Retinal pigment epithelial cell (primary cell): ENCODE measurements at places on chromosomes 12 and 14.

- no peak for DNase-seq
These were observed 24.7 kb upstream of the DYNC1H1 start for GRCh38 chr14:101939646-101940170.

GRCh38 chr12:98156697-98157096 lies 358.7 kb upstream of the TMPO start:
- no peak for DNase-seq

DNA sequence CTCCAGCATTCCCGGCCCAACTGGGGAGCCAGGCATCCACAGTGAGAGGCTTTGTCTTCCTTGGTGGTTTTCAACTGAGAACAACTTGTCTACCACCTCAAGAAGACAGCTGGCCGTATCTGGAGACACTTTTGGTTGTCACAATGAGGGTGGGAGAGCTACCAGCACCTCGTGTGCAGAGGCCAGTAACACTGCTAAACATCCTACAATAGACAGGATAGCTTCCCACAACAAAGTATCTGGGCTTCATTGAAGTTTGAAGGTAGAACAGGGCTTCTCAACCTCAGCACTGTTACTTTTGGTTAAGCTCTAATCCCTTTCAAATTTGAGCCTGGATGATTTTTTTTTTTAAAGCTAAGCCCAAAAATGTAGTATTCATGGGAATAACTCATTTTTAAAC lies 10.9 kb downstream of the SLC7A8 start:
- no peak for DNase-seq

GRCh38 chr14:103685276-103686211 lies 29.7 kb downstream of the XRCC3 start:
- DNase-seq = no peak

DNA sequence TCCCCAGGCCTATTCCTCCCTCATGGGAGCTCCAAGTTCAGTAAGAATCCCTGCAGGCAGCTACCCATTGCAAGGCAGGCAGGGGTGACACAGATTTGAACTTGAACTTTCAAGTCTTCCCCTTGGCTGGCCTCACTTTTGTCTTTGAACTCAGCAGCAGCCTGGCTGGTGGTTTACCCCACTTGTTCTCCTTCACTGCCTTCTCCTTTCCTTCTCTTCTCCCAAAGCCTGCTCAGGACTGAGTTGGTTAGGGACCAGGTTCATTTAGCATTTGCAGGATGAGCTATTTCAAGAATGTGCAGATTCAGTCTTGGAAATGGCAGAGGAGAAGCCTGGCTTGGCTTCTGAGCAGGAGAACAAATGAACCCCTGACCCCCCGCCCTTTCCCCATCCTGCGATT lies 67.7 kb upstream of the TBX3 start:
- no peak for DNase-seq

DNA sequence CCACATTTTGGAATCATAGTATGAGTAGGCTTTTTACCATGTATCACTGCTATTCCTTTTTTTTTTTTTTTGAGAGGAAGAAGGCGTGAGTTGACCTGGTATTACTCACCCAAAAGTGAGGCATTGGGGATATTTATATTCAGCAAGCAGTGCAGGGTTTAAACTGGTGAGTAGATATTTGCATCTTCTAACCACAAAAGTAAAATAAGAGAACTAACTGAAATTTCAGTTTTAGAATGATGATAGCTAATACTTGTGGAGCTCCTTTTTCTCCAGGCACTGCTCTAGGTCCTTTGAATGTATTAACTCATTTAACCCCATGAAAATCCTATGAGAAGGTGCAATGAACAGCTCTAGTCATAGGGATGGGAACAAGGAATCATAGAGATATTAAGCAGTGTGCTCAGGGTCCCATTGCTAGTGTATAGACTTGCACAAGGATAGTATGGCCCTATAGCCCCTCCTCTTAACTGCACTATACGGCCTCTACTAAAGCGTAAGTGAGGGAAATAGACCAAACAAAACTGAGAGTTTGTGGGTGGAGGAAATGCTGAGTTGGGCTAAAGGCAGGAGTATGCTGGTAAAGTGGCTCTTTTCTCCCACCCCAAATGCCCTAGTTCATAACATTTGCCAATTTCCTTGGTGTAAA lies 104.3 kb upstream of the MAX start:
- DNase-seq = no peak

- no peak for DNase-seq
These were observed 318.1 kb downstream of the ZFP36L1 start for GRCh38 chr14:68474741-68475140.

- DNase-seq = no peak
These were observed 144.0 kb upstream of the PLEKHG7 start for GRCh38 chr12:92558806-92559205.

DNA sequence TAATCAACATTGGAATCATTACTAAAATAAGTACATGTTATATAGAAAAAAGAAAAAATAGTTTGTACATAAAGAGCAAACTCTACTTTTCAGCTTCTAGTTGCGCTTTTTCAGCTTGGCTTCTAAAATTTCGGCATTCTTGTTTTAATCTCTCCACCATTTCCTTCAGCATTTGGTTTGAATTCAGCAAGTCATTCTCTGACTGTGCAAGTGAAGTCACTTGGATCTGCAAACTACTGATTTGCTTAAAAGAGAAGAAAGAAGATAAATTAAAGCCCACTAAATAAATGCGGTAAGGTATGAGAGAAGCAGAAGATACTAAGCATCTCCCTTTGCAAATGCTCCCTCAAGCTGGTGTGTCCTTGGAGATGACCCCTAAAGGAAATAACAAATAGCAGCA lies 126.3 kb downstream of the CEP83 start:
- DNase-seq = no peak

- DNase-seq = no peak
These were observed 16.9 kb downstream of the FAM222A start for GRCh38 chr12:109730306-109731145.

DNA sequence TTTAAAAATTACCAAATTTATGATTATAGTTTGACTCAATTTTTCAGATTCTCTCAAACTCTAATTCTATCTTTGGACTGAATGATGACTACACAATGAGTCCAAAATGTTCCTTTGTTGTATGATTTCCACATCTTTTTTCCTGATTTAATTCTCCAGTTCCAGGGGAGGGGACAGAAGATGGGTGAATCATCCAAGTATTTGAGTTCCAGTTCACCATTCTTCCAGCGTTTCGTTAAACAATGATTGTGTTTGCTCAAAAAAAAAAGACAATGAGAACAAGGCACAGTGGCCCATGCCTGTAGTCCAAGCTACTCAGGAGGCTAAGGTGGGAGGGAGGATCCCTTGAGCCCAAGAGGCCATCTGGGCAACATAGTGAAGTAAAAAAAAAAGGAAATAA lies 23.8 kb downstream of the BAZ1A start:
- no peak for DNase-seq

GRCh38 chr12:132695431-132695830 lies 8.0 kb downstream of the PXMP2 start:
- no peak for DNase-seq
